ENCODE measurements at places on chromosomes 4 and X.

GRCh38 chr4:54363037-54363436 is 133.9 kb downstream of the PDGFRA start:
- no peak for DNase-seq

GRCh38 chr4:40831146-40831907 is 81.6 kb downstream of the NSUN7 start:
- no peak for DNase-seq

- no peak for DNase-seq
Measured at GRCh38 chrX:33307911-33308354, 96.6 kb upstream of the DMD start.

GRCh38 chr4:121654738-121655137 is 42.0 kb downstream of the ANXA5 start:
- DNase-seq = no peak

- DNase-seq = no peak
Measured at GRCh38 chr4:70062000-70062399, 11.8 kb downstream of the HTN1 start.

- no peak for DNase-seq
Measured at GRCh38 chrX:9642270-9642995, 123.2 kb downstream of the GPR143 start.
